ENCODE measurements at places on chromosomes 2 and 18. TPM values are rescaled to one million over a fixed set of nuclear protein-coding genes. Genes with fewer than 3 reads are reported as not detected.

SKA1 gene
- 13.5 TPM for total RNA-seq

IL37 gene
- not detected for total RNA-seq

GKN1 gene
- total RNA-seq: not detected

PLEKHA3 gene
- 28.2 TPM for total RNA-seq

MC5R gene
- total RNA-seq: not detected

ASXL2 gene
- total RNA-seq: 24.3 TPM

Data from progenitor cell of endocrine pancreas (in vitro differentiated cells).